Astrocyte (in vitro differentiated cells and primary cell): ENCODE measurements at places on chromosomes 16 and 17. TPM values are rescaled to one million over a fixed set of nuclear protein-coding genes. Genes with fewer than 3 reads are reported as not detected.
A peak's percentile ranks its signal among the peaks of the same experiment; 100 is the strongest.

Gene ERAL1
- total RNA-seq = 38.2 and 38.4 TPM in 2 replicates

Gene NHERF2
- 92.5 and 106 TPM in 2 replicates for total RNA-seq

Gene TBX6
- total RNA-seq = 0.22 and 0.27 TPM in 2 replicates

Gene KRTAP4-4
- not detected in 2 replicates for total RNA-seq

Gene ASPA
- total RNA-seq = not detected in 2 replicates

Gene CA10
- total RNA-seq = 0.43 TPM in 1 of 2 replicates, not detected in the other

Gene MNT
- total RNA-seq = 22.5 and 29.1 TPM in 2 replicates

GRCh38 chr17:72991651-72992050 is 100.8 kb downstream of the SLC39A11 start:
- no peak for DNase-seq

DNA sequence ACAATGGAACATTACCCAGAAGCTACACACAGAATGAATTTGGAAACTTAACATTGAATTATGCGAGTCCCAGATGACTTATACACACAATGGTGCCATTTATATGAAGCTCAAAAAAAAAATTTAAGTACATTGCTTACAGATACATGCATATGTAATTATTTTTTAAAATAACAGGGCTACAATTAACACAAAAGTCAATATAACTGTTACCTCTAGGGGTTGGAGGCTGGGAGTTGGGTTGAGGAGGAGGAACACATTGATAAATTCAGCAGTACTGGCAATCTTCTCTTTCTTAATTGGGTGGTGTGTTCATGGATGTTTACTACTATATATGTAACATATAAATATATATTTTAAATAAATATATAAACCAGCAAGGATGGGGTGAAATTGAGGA is 1.1 kb downstream of the ZNF23 start:
- DNase-seq = no peak

DNA sequence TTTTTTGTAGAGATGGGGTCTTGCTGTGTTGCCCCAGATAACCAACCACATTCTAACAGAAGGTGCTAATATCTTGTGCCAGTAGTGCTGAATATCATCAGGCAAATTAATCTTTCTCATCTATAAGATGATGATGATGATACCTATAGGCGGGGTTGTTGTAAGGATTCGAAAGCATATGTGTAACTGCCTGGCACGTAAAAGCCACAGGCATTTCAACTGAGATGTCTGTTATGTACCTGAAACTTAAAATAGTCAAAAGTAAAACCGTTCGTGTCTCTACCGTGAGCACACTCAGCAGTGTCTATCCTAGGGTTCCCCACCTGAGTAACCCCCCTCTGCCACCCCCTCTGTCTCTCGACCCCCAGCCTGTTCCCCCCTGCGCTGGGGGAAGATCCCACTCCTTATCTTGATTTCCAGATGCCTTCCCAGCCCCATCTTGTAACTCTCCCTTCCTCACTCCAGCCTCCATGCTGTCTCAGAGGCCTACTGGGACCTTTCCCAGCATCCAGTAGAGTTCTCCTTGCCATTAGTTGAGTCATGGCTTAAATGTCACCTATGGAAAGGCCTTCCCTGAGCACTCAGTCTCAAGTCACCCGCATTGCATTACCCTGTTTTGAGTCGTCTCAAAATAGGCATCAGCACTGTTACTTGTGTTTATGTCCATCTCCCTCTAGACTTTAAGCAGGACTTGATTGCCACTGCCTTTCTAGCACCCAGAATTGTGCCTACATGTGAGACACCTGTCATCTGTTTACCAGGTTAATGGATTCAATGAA is 34.1 kb downstream of the CDRT15 start:
- DNase-seq = no peak

DNA sequence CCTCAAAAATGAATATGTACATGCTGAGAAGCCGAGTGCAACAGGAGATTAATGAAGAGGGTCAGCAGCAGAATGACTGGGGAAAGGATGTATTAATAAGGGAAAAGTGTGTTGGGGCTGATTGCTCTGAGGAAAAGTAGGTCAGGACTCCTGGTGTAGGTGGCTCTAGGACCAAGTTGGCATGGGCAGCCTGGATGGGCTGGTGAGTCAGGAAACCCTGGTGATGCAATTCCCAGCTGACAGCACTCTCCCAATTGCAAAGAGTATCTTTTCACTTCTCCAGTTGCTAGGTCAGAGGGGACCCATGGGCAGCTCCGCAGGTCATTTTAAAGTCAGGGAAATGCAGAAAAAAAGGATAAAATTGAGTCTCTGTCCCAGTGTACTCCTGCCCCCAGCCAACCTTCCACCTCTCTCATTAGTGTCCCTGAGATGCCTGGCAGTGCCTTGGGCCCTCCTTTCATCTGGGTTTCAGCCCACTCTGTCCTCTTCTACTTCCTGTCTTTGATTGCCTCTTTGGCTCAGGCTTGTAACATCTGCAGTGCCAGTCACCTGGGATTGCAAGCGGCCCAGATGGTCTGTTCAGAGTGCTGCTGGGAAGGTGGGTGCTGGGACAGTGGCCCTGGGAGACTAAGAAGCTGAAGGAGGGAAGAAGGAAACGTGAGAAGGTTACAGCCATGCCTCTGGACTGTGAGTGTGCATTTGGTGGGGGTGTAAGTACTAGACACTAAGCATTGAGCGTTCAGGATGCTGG is 2177.2 kb downstream of the TP53TG3F start:
- no peak for DNase-seq

DNA sequence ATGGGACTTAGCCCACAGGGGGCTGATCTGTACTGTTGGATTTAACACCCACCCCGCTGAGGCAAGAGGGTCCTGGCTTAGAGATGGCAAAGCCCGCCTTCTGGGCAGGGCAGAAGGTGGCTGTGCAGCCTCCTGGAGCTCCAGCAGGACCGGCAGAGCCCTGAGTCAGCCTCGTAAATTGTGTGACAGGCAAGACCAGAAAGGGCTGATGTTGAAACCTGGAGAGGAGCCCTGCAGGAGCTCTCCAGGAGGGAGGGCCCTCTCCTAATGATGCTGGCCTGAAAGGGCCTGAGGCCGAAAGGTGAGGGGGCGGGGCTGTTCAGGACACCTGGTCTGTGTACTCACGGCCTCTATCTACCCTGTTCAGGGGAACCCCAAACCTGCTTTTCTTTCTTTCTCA is 22.5 kb upstream of the MYO15B start:
- DNase-seq = no peak

DNA sequence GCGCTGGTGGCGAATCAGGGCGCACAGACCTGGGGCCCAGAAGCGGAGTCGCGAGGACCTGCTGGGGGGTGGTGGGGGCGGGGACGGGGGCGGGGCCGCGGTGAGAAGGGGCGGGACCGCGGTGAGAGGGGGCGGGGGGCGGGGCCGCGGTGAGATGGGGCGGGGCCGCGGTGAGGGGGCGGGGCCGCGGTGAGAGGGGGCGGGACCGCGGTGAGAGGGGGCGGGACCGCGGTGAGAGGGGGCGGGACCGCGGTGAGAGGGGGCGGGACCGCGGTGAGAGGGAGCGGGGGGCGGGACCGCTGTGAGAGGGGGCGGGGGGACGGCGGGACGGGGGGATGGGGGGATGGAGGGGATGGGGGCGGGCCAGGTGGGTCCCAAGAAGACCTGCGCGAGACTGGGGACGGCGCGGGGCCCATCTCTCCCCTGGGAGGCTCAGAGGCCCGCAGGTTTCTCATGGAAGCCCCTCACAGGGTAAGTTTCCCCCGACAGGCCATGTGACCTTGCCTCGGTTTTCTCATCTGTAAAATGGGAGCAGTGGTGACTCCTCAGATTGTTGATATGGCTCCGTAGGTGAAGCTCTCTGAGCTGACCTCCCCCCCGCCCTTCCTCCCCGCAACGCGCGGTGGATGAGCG is 28.6 kb upstream of the DBNDD1 start:
- no peak for DNase-seq

- no peak for DNase-seq
Measured at GRCh38 chr16:87595712-87596111, 6.6 kb upstream of the JPH3 start.

- DNase-seq = peak; percentile 72
Measured at GRCh38 chr17:2136241-2136640, 81.3 kb downstream of the HIC1 start.

GRCh38 chr17:51263006-51263405 is 2.7 kb downstream of the UTP18 start:
- no peak for DNase-seq

DNA sequence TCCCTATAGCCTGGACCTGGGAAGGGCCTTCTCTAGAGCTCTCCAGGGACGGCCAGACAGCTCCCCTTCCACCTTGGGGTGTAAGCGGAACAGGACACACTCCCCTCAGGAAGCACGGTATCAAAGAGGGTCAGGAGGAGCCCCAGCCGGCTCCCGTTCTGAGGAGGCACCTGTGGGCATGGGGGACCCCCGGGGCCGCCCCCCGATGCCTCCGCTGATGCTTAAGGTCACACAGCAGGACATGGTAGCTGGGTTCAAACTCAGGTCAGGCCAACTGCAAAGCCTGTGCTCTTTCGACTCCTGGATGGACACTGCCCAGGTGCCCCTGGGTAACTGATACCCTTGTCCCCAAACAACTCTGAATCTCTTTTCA is 49.8 kb downstream of the CMIP start:
- no peak for DNase-seq

DNA sequence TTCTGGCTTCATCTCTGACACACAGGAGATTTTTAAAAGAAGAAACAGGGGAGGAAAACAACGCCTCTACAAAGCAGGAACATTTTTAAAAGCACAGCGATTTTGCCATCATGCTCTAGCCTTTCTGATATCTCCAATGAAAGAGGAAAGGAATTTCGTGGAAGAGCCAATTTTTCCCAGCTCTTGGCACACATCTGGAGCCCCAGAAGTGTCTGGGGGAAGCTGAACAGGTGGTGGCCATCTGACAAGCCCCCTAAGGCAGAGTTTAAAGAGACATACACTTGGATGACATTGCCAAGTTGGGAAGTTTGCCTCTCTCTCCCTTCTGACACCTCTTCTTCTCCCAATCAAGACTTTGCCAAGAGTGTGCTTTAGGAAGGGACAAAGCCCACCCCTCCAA is 82.1 kb downstream of the CCT6B start:
- DNase-seq = no peak

- no peak for DNase-seq
Measured at GRCh38 chr17:68596411-68596945, 4.7 kb downstream of the FAM20A start.
